ENCODE measurements at places on chromosomes 11 and 22.

GRCh38 chr11:93196816-93197379 is 893 bp downstream of the SLC36A4 start:
- DNase-seq, result no peak

GRCh38 chr11:5604896-5605295 is 8.5 kb downstream of the TRIM6 start:
- DNase-seq, result no peak

DNA sequence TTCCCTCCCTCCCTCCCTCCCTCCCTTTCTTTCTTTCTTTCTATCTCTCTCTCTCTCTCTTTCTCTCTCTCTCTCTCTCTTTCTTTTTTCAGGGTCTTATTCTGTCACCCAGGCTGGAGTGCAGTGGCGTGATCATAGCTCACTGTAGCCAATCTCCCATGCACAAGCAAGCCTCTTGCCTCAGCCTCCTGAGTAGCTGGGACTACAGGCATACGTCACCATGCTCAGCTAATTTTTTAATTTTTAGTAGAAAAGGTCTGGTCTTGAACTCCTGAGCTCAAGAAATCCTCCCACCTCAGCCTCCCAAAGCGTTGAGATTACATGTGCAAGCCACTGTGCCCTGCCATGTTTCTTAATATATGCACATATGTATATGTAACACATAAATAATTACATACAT is 19.0 kb downstream of the TSKU start:
- DNase-seq, result no peak

DNA sequence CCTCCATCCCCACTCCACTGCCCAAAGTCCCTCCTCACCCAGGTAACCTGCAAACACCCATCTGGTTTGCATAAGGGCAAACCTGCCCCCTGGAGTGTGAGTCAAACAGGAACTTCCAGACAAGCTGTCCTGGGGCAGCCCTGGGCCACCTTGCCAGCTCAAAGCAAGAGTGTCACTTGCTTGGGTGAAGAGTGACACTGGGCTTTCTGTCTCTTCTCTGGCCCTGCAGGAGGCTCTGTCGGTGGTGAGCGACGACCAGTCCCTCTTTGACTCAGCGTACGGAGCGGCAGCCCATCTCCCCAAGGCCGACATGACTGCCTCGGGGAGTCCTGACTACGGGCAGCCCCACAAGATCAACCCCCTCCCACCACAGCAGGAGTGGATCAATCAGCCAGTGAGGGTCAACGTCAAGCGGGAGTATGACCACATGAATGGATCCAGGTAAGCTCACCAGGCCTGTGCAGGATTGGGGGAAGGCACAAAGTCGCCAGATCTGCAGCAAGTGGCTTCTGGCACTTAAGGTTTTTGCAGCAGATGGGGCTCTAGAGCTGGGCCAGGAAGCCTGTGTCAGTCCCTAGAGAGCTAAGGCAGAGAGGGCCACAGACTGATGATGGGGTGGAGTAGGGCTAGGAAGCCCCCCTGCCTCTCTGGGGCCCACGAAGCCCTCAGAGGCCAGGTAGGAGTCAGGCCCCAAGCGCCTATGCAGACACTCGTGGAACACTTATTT is 64.2 kb downstream of the FLI1 start:
- DNase-seq, result peak; percentile 75

Data from stimulated activated CD4-positive, alpha-beta T cell treated with anti-CD3 and anti-CD28 coated beads, Interleukin-1b, Interleukin-23, amount 100 ng/mL, for 48 hours (primary cell).